ENCODE measurements at places on chromosomes 16 and 17.

- no peak for DNase-seq
These were observed 35.1 kb downstream of the SLC38A8 start for GRCh38 chr16:84007520-84007919.

DNA sequence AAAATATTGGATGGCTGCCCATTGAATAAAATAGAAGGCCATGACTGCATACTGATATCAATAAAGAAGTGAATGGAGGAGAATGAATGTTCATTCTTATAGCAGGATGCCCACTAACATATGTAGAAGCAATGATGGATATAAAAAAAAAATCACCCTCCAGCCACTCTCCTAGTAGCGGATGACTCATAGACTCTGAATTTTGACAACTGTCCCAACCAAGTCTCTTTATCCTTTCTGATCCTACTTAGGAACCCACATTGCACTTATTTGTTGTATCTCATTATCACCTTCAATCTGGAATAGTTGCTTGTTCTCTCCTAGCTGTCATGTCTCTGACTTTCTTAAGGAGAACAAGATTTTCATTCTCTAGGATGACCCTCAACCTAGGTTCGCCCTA is 429.9 kb downstream of the HS3ST3B1 start:
- no peak for DNase-seq

- no peak for DNase-seq
These were observed 58.2 kb downstream of the PECAM1 start for GRCh38 chr17:64332502-64332901.

- no peak for DNase-seq
These were observed 482.5 kb upstream of the CDH5 start for GRCh38 chr16:65884018-65884417.

- DNase-seq = no peak
These were observed 33.3 kb downstream of the VPS53 start for GRCh38 chr17:681316-681715.

- peak; percentile 67 for DNase-seq
These were observed 176.9 kb upstream of the FAM20A start for GRCh38 chr17:68777856-68778694.

GRCh38 chr16:81866820-81867440 is 87.8 kb downstream of the PLCG2 start:
- DNase-seq = no peak

DNA sequence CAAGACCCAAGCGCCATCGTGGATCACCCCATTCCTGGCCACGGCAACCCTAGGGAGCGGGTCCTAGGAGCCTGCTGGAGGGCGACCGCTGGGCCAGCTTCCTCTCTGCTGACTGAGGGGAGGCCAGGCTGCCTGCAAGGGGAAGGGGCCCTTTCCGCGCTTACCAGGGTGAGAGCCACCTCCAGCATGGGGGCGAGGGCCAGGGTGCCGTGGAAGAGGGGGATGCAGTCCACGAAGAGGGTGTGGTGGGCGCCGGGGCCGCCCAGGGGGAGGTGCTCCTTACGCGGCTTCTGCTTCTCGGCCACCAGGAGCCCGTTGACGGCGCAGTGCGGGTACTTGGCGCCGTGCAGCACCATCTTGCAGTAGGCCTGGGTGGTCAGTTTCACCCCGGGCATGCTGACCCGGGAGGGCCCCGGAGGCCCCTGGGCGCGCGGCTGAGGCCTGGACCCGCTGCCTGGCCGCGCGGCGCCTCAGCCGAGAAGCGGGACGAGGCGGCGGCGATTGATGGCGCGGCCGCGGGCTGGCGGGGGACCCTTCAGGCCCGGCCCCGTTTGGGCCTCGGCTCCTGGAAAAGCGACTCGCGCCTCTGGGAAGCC is 345 bp downstream of the EMC8 start:
- DNase-seq = no peak

GRCh38 chr16:53886482-53887378 is 182.8 kb downstream of the FTO start:
- no peak for DNase-seq

DNA sequence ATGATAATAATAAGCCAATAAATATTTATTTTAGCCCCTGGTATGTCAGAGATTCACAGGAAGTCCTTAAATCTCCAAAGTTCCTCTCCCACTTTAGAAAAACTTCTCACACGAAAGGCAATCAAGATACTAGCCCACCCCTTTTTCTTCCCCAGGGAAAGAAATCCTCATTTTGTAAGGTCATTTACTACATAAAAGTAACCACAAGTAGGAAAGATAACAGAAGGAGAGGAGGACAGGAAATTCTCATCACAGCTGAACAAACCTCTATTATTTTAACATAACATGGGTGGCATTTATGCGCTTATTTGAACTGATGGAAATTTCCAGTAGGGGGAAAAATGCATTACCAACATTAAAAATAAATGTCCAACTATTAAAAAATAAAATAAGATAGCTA is 3.4 kb downstream of the FAM222B start:
- DNase-seq = no peak

DNA sequence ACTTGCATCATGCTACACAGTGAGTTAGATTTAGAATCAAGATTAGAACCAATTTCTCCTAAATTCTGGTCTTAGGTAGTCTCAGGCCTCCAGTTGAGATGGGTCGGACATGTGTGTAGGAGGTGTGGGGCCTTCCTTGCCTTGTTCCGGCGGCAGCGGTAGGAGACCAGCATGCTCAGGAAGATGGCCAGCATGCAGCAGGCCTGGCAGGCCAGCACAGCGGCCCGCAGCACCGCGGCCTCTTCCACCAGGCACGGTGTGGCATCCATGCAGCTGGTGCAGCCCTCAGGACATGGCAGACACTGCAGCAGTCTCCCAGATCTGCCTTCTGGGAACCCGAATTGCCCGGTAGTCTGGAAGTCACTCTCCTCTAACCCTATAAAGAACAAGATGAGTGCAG is 6.9 kb downstream of the GPR179 start:
- no peak for DNase-seq

DNA sequence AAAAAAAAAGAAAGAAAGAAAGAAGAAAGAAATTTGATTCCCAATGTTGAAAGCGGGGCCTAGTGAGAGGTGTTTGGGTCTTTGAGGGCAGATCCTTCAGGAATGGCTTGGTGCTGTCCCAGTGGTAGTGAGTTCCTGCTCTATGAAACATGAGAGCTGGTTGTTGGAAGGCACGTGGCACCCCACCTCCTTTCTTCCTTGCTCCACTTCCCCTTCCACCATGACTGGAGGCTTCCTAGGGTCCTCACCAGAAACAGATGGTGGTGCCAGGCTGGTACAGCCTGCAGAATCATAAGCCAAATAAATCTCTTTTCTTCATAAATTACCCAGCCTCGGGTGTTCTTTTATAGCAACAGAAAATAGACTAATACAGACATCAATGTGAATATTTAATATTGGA is 147.3 kb upstream of the KCNJ18 start:
- no peak for DNase-seq

DNA sequence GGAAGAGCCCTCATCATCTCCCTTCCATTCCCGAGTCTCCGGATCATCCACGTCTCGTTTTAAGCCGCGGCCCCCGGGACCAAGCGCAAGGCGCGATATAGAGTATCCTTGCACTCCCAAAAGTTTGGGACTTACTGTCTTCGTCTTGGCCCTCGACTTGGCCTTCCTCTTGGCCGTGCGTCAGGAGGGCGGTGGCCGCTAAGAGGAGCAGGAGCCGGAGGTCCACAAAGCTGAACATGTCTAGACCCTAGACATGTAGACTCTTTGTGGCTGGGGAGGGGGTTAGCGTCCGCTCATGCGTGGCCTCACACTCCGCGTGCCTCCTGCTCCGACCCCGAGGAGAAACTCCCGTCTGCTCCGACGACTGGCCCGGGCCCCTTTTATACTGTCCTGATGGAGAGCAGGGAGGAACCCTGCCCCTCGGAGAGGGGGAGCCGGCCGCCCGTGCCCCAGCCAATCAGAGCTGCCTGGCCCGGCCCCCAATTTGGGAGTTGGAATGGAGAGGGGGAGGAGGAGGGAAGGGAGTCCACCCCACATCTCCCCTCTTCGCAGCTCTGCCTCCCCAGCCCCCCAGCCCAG is at the start of gene COL1A1:
Gene COL1A1 (minus strand): TSS at position 356 of the 579 bp plus-strand sequence. CDS start 118 bp downstream, at position 238.
- no peak for DNase-seq

GRCh38 chr16:31880322-31880979 is 6.8 kb downstream of the ZNF267 start:
- DNase-seq = no peak

- DNase-seq = no peak
These were observed 173.5 kb downstream of the C16orf95 start for GRCh38 chr16:87143661-87144121.

- no peak for DNase-seq
These were observed 392 bp downstream of the ZSCAN32 start for GRCh38 chr16:3400446-3400778.

- DNase-seq = no peak
These were observed 58.6 kb downstream of the PECAM1 start for GRCh38 chr17:64331931-64332493.

DNA sequence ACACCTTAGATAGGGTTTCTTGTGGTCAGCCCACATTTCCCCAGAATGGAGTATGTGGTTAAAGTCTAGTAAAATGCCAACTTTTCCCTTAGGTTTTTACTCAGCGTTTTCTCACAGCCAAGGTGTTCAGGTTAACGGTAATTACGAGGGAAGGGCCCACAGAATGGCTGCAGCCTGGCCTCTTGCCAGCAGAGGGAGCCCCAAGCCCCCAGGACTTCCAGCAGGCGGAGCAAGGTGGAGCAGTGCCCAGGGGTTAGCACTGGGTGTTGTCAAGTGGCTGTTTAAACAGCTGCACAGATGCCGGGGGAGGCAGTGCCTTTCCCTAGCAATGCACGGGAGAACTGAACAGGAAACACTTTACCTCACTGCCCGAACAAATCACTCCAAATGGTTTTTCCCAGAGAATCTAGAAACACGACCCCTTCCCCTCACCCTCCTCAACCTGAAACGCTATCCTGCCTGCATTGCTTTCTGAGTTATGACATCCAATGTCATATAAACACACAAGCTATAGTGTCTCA is 6.6 kb downstream of the PHB1 start:
- DNase-seq = peak; percentile 97

DNA sequence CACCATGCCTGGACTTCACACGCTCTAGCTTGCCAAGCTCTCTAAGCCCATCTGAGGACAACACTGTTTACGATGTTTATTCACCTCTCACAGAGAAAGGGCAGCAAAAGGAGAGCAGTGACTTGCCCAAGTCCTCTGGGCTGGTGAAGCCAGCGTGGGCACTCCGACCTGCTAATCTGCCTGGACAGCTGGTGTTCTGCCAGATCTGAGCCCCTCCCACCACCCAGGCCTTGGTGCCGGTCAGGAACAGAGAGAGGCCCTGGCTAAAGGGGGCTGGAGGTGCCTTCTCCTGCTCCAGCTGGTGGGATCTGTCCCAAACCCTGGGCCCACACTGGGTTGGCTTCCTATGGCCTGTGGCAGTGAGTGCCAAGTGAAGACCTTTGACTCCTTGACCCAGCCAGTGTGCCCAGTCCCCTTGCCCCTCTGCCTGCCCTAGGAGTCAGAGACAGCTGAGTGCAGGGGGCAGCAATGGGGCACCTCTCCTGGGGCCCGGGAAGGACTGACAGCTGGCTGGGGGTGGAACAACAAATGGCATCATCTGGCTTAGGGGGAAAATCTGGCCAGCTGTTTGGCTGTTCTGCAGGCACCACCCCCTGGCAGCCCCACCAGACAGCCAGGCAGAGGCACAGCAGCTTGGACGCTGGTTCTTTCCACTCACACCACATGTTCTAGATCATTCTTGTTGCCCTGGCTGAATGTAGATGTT is 1.8 kb upstream of the SLC4A1 start:
- no peak for DNase-seq

DNA sequence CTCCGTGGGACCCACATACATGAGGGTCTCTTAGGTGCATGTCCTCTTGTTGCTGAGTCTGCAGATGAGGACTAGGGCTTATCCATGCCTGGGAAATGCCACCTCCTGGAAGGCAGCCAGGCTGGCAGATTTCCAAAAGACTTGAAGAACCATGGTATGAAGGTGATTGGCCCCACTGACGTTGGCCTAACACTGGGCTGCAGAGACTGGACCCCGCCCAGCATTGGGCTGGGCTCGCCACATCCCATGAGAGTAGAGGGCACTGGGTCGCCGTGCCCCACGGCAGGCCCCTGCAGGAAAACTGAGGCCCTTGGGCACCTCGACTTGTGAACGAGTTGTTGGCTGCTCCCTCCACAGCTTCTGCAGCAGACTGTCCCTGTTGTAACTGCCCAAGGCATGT is 38.2 kb upstream of the IL21R start:
- DNase-seq = peak; percentile 1

DNA sequence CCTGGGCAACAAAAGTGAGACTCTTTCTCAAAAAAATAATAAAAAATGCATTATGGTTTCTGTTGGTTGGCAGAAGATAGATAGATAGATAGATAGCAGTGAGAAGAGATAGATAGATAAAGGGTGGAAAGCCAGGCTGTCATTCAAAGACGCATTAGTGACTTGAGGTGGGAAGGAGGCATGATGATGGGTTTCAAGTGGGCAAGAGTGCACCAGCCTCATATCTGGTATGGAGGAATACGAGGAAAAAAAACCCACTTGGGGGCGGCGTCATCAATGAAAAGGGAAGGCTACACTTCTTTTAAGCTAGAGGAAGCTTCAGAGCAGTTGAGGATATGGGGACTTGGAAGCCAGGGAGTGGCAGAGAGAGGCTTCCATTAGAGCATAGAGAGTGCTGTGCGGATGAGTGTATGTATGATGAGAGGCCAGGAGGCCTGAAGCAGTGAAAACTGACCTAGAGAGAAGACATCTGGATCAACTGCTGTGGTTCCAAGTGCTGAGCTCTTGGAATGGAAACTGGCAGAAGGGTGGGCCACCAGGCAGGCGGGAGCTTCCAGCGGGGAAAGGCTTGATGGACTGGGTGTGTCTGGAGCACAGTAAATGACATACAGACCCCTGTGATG is 31.8 kb downstream of the CEP95 start:
- DNase-seq = no peak

DNA sequence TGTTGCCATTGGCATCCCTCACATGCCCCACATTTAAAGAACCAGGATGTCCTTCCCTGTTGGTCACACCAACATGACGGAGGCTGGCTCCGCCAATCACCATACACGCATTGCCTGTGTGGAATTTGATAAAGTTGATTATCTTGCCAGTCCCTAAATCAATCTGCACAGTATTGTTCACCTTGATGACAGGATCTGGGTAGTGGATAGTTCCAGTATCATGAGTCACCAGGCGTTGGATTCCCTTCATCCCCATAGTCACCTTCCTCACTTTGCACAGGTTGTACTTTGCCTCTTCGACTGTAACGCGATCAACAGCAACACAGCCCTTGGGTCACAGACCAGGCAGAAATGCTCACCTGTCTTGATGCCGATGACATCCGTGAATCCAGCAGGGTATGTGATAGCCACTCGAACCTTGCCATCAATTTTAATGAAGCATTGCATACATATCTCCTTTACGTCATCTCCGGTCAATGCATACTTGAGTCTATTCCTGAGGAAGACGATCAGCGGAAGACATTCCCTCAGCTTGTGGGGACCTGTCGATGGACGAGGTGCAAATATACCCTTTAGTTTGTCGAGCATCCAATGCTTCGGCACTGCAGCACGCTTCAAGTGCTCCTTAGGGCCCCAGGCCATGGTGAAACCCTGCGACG is 14.2 kb downstream of the CTRB2 start:
- DNase-seq = no peak

DNA sequence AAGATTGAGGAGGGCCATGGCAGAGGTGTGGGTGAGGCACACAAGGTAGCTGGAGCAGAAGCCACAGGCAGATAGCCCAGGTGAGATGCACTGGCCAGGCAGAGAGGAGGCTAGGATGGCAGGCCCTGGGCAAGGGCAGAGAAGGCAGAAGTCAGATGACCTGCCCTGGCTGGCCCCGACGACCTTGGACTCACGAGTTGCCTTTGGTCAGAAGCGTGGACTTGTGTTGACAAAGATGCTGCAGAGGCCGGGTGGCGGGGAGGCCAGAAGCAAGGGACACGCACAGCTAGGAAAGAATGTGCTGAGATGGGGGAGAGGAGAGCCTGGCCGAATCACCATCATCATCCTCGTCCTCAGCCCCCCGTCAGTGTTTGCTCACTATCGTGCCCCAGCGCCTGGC is 123.7 kb downstream of the RBFOX3 start:
- no peak for DNase-seq

Measured in NCI-H2081 (cell line).